Foreskin melanocyte (primary cell): ENCODE measurements at places on chromosomes 3 and 15.

- DNase-seq = no peak
Measured at GRCh38 chr3:98433764-98434163, 29.2 kb upstream of the OR5K1 start.

- DNase-seq = no peak
Measured at GRCh38 chr3:152617609-152618008, 217.3 kb upstream of the P2RY1 start.

- DNase-seq = peak; percentile 59
Measured at GRCh38 chr3:126399351-126399735, 4.6 kb downstream of the CFAP100 start.

DNA sequence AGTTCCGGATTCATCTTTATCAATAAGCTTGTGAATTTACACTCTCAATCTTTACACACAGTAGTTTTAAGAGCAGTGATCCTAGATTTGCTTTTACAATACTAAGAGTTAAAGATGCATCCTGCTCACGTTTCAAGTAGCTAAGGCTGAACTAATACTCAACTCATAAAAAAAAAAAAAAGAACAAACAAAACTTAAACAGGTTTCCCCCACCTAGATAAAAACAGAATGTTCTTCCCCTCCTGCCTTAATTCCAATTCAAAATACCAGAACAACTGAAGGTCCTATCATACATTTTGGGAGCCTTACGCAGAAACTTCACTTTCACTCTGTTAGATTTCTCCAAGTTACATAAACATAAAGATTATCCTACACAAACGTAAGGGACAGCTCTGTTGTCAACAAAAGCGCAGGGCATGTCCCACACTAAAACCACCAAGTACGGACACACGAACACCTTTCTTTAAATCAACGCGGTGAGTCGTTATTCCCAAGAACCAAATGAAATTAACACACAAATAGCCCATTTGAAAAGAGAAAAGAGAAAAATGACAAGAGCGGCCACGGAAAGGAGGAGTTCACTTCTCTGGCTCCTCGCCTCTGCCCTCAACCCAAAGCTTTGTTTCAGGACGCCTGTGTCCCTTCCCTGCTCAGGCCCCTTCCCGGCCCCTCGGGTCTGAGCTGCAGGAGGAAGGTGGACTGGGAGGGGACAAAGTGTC is 941 bp downstream of the CBLB start:
- no peak for DNase-seq

DNA sequence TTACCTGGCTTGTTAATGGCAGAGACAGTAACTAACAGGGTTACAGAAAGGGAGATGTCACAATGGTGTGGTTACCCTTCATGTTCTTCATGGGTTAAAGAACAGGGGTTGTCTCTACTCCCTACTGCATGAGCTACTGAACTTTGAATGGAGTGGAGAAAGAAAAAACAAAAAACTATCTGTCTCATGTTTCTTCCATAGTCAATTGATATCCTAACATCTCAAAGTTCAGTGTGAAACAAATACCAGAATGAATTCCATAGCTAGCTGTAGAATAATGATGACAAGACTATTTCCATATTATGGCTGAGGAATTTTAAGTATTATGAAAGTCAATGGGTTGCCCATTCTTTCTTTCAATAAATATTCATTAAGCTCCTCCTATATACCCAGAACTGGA is 161.3 kb upstream of the LPP start:
- no peak for DNase-seq

GRCh38 chr15:28987337-28987736 is 101.6 kb downstream of the APBA2 start:
- no peak for DNase-seq

DNA sequence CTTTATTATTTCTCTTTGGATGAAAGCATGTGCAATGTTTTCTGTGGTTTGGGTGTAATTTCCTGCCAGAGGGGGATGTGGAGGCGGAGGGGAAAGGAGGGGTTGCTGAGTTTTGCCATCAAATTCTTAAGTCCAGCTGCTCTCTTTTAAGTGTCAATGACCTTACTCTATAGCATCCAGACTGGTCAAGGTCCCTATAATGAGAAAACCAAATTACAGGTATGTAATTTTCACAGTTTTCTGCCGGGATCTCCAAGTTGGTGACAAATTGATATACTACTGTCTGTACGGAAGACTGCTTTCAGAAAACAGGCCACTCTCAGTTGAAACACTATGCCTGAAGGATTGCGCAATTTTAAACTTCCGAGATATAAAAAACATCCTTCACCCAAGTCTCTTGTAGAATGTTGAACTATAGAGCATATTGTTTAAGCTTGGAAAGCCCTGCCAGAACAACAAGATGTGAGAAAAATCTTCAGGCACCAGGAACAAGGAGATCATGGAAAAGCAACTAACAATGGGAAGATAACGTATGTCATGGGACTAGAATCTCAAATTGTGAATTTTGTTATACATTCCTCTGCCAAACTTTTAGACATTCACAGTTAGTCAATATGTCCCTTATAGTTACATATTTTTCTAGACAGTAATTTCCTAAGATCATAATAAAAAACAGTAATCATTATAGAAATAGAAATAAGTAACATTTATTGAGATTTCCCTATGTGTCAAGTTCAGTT is 300.7 kb upstream of the SATB1 start:
- peak; percentile 85 for DNase-seq

GRCh38 chr3:17949101-17949500 is 206.7 kb upstream of the TBC1D5 start:
- DNase-seq = no peak

- no peak for DNase-seq
Measured at GRCh38 chr3:127107491-127108375, 85.2 kb upstream of the PRR23E start.

GRCh38 chr3:43400781-43401730 is 114.7 kb downstream of the SNRK start:
- DNase-seq = peak; percentile 95

- no peak for DNase-seq
Measured at GRCh38 chr3:52444860-52445793, at the start of gene SEMA3G. Gene SEMA3G (minus strand): TSS chr3:52445103. CDS start chr3:52445027, 76 bp downstream.

- no peak for DNase-seq
Measured at GRCh38 chr3:31581660-31582059, 48.9 kb downstream of the STT3B start.

DNA sequence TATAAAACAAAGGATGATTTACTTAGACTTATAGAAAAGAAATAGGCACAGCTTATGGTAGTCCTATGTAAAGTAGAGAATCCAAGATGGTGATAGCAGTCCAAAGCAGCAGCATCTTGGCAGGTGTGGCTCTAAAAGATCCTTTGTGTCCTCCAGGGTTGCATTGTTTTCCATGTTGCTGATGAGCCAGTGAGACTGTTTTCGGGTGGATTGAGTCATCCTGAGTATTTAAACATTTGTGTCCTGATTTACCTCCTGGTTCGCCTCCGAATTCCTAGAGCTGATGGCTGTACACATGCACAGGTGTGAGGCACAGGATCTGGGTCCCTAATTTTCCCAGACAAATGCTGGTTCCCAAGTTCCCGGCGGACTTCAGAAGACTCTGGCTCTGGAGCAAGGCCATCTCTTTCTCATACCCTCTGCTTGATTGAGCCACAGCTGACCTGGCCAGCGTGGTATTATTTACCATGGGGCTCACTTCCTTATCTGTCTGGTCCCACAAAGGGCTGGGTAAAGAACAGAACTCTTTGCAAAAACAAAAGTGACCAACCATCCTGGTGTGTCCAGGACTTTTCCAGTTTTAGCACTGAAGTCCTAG is 51.0 kb downstream of the ARNT2 start:
- DNase-seq = no peak

- DNase-seq = peak; percentile 0
Measured at GRCh38 chr15:41116962-41117252, 827 bp upstream of the INO80 start.

DNA sequence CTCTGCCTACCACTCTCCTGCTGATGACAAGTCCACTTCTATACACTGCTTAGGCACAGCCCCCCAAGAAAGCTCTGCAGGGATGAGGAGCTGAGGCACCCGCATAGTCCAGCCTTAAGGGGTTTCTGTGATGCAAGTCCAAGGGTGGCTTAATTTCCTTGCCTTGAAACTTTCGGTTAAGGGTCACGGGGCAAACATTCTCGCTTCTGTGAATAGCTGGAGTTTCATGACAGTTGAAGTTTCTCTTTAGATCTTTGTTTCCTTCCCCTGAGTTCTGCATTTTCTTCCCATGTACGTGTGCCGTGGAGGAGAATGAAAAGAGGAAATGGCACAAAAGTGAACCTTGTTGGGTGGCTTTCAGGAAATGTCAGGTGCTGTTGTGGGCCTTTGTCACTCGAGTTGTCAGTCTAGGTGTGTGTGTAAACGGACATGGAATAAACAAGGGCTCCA is 7.0 kb downstream of the GPR160 start:
- no peak for DNase-seq

DNA sequence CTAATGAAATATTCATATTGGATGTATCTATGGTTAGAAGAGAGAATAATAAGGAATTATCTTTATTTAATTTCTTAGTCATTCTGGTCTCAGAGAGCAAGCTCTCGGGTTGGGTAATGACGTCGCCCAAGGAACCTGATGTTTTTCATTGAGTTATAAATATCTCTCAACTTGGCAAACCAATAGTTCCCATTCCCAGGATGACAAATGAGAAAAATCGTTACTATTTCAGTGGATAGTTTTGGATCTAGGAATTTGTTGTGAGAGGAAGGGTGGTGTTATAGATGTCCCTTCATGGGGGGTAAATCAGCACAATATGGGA is 162.9 kb upstream of the NR2E3 start:
- DNase-seq = no peak

DNA sequence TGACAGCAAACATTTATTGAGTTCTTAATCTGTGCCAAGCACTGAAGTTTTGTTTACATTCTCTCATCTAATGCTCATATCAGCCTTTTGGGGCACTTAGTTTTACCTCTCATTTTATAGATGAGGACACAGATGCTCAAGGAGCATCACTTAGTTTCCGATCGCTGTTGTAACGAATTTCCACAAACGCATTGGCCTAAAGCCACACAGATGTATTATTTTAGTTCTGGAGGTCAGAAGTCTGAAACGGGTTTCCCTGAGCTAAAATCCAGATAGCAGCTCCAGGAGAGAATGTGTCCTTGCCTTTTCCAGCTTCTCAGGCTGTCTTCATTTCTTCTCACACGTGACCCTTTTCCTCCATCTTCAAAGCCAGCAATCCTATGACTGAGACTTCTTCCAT is 11.1 kb downstream of the SEMA6D start:
- DNase-seq = no peak

GRCh38 chr15:64865126-64865997 is 23.6 kb downstream of the PLEKHO2 start:
- DNase-seq = no peak

- no peak for DNase-seq
Measured at GRCh38 chr3:128804017-128804810, 75.2 kb upstream of the ACAD9 start.
